Activated gamma-delta T cell (primary cell): ENCODE measurements at places on chromosomes 4 and X.

DNA sequence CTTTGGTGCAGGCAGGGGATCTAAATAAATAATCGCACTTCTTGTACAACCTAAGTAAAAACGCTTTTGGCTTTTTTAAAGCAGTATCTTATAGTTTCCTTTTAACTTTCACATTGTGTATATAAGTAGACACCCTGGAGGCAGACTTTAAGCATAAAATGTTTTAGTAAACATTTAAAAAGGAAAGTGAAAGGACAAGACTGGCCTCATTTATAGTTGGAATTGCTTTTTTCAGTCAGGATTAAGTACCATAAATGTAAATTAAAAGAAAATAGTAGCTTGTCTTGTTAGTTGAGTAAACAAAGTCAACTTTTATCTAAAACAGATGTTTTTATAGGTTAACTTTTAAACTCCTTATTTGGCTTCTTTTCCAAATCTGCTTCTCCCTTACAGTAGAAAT is 39.7 kb downstream of the PTPN13 start:
- no peak for DNase-seq

DNA sequence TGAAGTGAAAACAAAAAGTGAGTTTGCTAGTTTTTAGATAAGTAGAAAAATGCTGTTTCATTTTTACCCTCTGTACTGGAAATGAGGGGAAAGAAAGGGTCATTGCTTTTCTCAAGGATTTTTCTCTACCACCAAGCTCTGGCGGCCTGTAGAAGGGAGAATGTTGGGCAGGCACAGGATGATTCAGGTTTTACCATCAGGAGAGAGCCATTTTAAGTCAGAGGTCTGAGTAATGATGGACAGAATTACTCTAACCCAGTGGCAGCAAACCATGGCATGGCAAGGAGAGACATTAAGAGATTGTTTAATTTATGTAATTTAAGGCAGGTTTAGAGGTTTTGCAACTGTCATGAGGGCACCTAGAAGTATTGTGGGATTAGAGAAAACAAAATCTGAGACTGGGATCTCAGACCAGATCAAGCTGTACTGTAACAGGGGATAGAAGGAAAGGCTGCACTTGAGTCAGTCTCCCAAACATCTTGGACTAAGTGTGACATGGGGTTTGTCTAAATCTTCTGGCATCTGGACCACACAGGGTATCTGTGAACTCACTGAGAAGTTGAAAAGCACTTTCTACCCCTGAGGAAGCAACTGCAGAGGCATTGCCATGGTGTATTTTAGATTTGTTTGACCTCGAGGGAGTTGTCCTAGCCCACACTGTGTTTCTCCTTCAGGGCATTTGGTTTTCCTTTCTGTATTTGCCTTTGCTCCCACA is 81.6 kb downstream of the BANK1 start:
- no peak for DNase-seq

- no peak for DNase-seq
These were observed 87.4 kb downstream of the CCDC160 start for GRCh38 chrX:134324359-134324758.

DNA sequence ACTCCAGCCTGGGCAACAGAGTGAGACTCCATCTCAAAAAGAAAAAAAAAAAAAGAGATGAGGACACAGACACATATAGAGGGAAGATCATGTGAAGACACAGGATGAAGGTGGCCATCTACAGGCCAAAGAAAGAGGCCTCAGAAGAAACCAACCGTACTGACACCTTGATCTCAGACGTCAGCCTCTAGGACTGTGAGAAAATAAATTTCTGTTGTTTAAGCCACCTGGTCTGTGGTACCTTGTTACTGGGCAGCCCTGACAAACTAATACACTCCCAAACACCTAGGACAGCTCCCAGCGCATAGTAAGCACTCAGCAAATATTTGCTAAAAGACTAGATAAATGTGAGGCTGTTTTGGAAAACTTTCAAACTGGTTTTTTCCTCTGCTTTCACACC is 59.2 kb upstream of the SMIM10 start:
- DNase-seq, result no peak

- no peak for DNase-seq
These were observed 393.9 kb downstream of the MID1IP1 start for GRCh38 chrX:39195156-39195555.
